ENCODE measurements at places on chromosomes 2 and 18.

DNA sequence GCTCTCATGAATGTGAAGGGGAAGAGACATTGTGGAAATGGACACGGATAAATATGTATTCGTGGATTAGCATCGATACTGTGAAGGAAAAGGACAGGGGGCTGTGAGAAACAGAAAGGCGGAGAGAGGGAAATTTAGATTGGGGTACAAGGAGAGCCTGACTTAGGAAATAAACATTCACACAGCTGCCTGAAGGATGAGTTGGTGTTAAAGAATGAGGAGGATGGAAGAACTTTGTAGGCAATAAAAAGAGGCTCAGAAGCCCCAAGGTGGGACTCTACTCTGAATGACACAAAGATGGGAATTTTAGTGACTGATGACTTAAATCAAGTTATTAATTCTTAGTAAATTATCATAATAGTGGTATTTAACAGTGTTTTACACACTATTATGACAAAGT is 10.1 kb downstream of the MYO1B start:
- no peak for DNase-seq

DNA sequence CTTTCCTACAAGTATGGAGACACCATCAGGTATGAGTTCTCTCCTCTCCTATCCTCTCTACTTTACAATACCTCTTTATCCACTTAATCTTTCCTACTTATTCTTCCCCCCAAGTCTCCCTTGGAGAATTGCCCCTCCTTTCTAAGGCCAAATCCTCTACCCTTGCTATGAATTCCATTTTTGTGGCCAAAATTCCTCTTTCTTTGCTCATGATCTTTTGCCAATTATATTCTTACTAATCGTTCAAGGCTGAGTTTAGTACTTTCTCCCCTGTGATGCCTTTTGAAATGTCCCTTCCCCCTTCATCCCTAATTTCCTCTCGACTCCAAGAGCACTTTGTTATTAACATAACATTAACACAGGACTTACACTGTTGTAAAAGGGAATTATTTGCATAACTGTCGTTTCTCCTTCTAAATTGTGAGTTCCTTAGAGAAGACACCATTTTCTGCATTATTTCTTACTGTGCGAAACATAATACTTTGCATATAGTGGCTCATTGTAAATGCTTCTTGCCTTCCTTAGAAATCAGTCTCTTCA is 133.4 kb downstream of the KCTD1 start:
- no peak for DNase-seq

GRCh38 chr18:48201337-48202005 is 207.7 kb downstream of the ZBTB7C start:
- DNase-seq = no peak

- DNase-seq = no peak
Observed at GRCh38 chr18:54737986-54738385, 90.3 kb upstream of the RAB27B start.

DNA sequence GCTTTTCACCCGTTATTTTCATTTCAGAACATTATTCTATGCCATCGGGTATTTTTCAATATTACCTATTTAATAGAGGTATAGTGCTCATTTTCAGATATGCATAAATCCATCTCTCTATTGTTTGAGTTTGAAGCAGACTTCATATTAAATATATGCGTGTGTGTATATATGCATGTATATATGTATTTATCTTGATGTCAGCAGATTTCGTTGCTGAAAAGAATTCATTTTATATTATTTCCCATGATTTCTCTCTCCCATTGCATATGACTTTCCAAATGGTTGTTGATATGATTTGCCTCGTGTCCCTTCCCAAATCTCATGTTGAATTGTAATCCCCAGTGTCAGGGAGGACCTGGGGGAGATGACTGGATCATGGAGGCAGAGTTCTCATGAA is 28.6 kb upstream of the COPS8 start:
- DNase-seq = no peak

- no peak for DNase-seq
Observed at GRCh38 chr2:14896330-14897030, 264.0 kb downstream of the LRATD1 start.

- DNase-seq = no peak
Observed at GRCh38 chr2:113851640-113852039, 38.2 kb upstream of the ACTR3 start.

GRCh38 chr2:40158781-40159180 is 293.1 kb downstream of the SLC8A1 start:
- no peak for DNase-seq

DNA sequence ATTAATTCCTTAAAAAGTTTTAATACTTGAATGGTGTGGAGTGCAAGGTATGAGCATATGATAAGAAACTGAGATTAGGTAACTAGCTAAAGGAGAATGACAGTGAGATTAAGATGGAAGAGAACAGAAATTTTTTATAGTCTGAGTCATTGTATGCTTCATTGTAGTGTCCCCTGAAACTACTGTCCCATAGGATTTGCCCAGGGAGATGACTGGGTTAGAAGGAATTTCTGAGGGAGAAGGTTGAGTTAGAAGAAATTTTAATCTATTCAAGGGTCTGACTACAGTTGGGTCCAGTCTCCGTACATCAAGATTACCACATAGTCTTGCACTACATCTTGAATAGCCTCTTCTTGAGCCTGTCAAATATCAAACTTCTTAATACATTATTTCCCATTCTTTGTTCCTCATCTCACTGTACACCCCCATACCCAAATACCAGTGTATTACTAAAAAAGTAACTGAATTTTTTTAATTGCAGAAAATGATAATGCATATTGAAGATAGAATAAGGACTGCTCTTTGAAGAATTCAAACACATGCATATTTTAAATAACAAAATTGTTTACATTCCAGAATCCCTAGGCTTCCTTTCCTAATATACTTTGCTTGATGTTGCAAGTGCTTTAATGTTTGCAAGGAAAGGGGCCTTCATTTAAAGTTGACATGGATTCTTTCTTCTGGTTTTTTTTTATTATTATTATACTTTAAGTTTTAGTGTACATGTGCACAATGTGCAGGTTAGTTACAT is 314.3 kb upstream of the COL3A1 start:
- DNase-seq = peak; percentile 64

GRCh38 chr2:68287580-68288441 is 31.9 kb downstream of the CNRIP1 start:
- peak; percentile 28 for DNase-seq

- DNase-seq = no peak
Observed at GRCh38 chr2:172597176-172597842, 41.4 kb downstream of the PDK1 start.

DNA sequence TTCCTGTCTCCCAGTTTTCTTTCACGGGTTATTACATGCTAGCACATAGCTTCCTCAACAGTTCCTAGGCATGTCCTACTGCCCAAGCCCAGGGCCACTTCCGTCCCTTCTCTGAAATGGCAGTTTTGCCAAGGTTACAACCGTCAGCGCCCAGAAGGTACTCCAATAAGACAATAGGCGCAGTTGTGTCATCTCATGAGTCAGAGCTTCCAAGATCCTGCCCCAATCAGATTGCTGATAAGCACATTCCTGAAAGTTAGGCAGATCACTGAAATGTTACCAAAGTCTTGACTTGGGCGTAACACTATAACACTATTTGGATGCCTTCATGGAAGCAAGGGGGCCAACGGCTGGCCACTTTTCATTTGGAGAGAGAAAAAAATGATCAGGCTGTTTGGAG is 34.2 kb downstream of the GKN2 start:
- DNase-seq = no peak

DNA sequence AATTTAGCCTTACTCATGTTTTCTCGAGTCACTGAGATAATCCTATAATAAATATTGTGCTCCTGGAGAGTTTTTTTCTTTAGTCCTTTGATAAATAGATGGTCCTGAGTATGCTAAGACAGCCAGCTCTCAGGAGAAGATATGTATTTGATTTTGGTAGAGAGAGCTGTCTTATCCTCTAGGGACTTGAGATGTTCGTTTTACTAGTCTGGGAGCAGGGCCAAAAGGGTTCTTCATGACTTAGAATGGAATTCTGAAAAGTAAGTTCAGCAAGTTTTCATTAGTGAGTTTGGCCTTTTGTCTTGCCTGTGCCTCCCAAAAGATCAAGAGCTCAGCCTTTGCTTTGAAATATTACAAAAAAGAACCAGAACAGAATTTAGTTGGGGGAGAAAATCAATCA is 246.7 kb downstream of the BABAM2 start:
- DNase-seq = peak; percentile 96

DNA sequence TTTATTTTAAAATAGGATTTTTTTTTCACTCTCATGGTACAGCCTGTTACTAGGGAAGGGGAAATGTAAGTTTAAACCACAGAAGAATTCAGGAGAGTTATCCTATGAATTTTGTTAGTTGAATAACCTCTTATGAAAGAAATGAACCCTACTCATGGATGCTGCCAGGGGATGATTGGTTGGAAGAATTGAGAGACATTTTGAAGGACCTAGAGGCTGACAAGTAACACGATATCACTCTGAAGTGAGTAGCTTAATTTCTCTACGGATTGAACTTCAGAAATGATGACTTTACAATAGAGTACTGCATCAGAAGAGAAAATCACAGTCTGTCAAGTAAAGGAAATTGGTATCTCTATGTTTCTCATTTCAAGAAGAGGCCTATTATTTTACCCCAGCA is 1346.2 kb downstream of the SUCLG1 start:
- DNase-seq = no peak

- peak; percentile 3 for DNase-seq
Observed at GRCh38 chr18:51802569-51803428, 537.2 kb upstream of the DCC start.

DNA sequence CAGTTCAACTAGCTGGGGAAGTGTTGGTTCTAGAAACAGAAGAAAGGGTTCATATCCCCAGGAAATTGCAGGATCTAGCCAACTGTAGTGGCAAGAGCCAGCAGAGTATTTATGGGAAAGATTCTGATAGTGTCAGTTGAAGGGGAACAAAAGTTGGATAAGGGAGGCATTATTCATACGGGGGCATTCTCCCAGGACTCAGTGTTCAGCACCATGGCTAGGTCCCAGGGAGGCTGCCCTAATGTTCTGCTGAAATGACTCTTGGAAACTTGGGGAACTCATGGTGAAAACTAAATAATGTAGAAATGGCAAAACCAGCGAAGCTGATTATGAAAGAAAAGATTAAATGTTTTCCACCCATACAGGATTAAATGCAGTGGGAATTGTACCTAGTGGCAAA is 543.7 kb downstream of the TRIB2 start:
- peak; percentile 22 for DNase-seq

DNA sequence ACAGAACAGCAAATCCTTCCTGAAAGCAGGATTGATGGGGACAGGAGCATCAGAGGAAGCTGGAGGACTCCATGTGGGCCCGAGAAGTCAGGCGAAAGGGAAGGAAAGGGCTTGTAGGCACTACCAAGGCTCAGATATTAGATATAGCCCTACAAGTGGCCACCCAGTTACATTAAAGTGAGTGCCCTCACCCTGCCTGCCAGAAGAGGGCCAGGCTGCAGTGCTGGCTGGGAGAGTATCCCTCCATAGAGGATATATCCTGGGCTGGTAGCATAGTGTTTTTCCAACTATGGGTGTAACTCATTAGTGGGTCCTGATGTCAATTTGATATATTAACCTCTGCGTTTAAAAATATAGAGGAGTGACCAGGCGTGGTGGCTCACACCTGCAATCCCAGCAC is 285.2 kb downstream of the MYCN start:
- no peak for DNase-seq

DNA sequence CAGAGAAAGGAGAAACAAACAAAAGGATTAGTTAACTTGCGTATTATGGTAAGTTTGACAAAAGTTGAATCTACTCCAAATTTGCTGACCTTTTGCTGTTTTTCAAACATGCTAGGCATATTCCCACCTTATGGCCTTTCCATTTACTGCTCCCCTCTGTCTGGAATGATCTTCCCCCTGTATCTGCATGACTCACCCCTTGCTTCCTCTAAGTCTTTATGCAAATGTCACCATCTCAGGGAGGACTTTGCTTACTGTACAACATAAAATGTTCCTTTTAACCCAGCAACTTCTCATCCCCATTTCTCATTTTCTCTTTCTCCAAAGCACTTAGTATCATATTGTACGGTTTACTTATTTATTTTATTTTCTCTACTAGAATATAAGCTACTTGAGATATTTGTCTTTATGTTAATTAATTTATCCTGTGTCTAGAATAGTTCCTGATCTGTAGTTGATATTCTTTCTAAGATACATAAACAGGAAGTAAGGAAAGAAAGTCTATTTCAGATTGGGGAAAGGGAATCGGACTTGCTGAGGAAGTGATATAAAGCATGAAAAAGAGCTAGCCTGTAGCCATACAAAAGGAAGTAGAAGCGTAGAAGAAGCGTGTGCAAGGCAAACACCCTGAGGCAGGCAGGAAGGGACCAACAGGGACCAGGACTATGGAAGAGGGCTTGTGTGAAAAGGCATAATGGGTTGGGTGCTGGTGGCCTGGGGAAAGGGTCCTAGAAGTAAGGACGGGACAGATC is 144.9 kb upstream of the ERBB4 start:
- peak; percentile 50 for DNase-seq

GRCh38 chr2:232523402-232523681 is 2.6 kb upstream of the CHRND start:
- no peak for DNase-seq

DNA sequence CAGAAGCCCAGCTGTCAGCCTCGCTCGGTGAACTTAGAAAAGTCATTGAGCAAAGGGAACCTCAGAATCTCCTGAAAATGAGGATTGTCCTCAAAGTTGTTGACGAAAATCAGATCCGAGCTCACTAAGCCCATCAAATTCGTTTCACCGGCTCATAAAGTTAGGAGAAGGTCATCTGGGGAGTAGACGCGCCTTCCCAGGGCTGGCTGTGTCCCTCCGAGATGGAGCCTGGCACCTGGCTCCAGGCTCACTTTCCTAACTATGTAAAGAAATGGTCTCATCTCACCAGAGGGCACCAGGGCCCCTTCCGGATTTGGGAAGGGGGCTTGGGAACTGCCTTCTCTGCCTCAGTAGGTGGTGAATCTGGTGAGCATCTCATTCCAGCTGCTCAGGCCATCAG is 145.5 kb downstream of the PXDN start:
- no peak for DNase-seq

GRCh38 chr2:131413148-131413747 is 49.3 kb upstream of the RAB6D start:
- peak; percentile 69 for DNase-seq

GRCh38 chr2:151269798-151270568 is 8.3 kb upstream of the RBM43 start:
- DNase-seq = no peak

GRCh38 chr2:223928113-223929006 is 16.8 kb downstream of the WDFY1 start:
- no peak for DNase-seq

GRCh38 chr18:52237551-52237950 is 102.4 kb upstream of the DCC start:
- DNase-seq = no peak

- no peak for DNase-seq
Observed at GRCh38 chr2:184394642-184395041, 203.7 kb upstream of the ZNF804A start.

- DNase-seq = peak; percentile 70
Observed at GRCh38 chr2:196274387-196274809, 103.0 kb upstream of the STK17B start.

Measured in A673 (cell line).